ENCODE measurements at places on chromosomes 6 and 20.

GRCh38 chr6:91042656-91043055 lies 455.8 kb upstream of the MAP3K7 start:
- H3K36me3 ChIP-seq = no peaks in the 10 kb centered on the region
- no peak overlapping the region for H3K27ac ChIP-seq
- H3K4me1 ChIP-seq = no peaks in the 10 kb centered on the region
- H3K27me3 ChIP-seq = no peaks in the 10 kb centered on the region
- H3K4me3 ChIP-seq = no peak overlapping the region

- H3K4me1 ChIP-seq = peaks cover 11% of the 10 kb centered on the region
- no peaks in the 10 kb centered on the region for H3K36me3 ChIP-seq
- H3K27ac ChIP-seq = no peak overlapping the region
- no peak for DNase-seq
Observed at GRCh38 chr6:35485402-35485877, 11.4 kb downstream of the TEAD3 start.

DNA sequence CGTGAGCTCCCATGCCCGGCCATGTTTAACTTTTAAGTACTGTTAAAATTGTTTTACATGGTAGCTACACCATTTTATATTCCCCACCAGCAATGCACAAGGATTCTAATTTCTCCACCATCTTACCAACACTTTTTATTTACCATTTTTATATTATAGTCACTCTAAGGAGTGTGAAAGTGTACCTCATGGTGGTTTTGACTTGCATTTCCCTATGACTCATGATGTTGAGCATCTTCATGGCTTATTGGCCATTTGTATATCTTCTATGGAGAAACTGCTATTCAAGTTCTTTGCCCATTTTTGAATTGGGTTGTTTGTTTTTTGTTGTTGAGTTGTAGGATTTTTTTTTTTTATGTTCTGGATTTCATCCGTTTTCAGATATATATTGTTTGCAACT lies 15.6 kb upstream of the BPHL start:
- H3K36me3 ChIP-seq = peaks cover 18% of the 10 kb centered on the region
- no peak overlapping the region for H3K4me3 ChIP-seq
- H3K4me1 ChIP-seq = peaks cover 6% of the 10 kb centered on the region
- no peak overlapping the region for H3K27ac ChIP-seq
- H3K27me3 ChIP-seq = no peaks in the 10 kb centered on the region
- no peak for DNase-seq

GRCh38 chr20:12327205-12327604 lies 409.5 kb downstream of the BTBD3 start:
- no peaks in the 10 kb centered on the region for H3K4me1 ChIP-seq
- DNase-seq = no peak
- H3K36me3 ChIP-seq = no peaks in the 10 kb centered on the region
- no peak overlapping the region for H3K27ac ChIP-seq
- H3K27me3 ChIP-seq = no peaks in the 10 kb centered on the region

DNA sequence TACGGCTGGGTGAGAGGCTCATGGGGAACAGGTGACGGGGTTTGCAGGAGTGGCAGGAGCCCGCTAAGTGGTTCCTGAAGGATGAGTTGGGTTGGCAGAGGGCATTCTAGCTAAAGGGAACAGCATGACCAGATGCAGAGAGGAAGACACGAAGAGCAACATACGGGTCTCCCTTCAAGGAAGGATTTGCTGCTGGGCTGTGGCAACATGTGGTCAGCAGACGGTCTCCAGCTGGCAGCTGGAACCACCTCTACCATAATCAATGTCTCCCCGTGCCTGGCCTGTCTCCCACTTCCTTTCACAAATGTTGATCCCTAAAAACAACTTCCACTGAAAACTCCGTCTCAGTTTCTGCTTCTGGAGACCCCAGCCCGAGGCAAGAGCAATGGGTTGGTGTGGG lies 80.6 kb upstream of the SULF2 start:
- peaks cover 2% of the 10 kb centered on the region for H3K36me3 ChIP-seq
- H3K27ac ChIP-seq = no peak overlapping the region
- H3K4me3 ChIP-seq = no peak overlapping the region
- H3K4me1 ChIP-seq = no peaks in the 10 kb centered on the region

DNA sequence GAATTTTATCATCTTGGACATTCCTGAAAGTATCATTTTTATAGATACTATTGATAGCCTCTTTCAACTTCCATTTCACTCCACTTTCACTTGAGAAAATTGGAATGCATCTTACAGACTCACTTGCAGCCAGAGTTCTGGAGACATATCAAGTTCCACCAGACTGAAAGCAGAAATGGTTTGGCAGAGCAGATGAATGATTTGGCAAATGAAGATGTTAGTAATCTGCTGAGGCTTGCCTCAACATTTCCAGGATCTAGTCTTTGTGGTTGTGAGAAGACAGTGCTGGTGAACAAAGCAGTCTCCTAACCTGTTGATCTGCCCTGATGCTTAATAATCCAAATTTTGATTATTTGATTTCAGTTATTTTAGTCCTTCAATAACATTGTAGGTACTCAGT lies 202.6 kb downstream of the TRDN start:
- no peaks in the 10 kb centered on the region for H3K27me3 ChIP-seq
- DNase-seq = no peak
- H3K36me3 ChIP-seq = no peaks in the 10 kb centered on the region
- no peak overlapping the region for H3K27ac ChIP-seq

GRCh38 chr6:106966671-106967640 lies 7.6 kb downstream of the CD24 start:
- H3K36me3 ChIP-seq = no peaks in the 10 kb centered on the region
- peaks cover 49% of the 10 kb centered on the region for H3K27me3 ChIP-seq
- no peak for DNase-seq
- H3K4me3 ChIP-seq = no peak overlapping the region
- H3K4me1 ChIP-seq = no peaks in the 10 kb centered on the region
- no peak overlapping the region for H3K27ac ChIP-seq

DNA sequence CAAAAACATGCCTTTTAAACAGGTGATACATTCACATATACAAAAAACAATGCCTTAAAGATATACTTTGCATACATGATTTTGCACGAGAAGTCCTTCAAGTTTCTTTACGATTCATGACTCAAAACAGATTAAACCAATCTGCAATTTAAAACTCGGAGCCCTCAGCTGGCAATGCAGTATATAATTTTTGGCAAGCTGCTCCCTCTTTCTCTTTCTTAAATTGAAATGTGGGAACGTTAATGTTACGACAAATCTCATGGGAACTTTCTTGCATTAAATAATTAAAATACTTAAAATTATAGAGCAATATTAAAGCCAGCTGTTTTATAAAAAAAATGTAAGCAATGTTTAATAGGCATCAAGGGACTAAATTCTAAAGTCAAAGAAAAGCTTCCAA lies 334.6 kb downstream of the ESR1 start:
- no peak overlapping the region for H3K4me3 ChIP-seq
- no peak for DNase-seq
- no peak overlapping the region for H3K27ac ChIP-seq
- peaks cover 6% of the 10 kb centered on the region for H3K4me1 ChIP-seq
- peaks cover 9% of the 10 kb centered on the region for H3K36me3 ChIP-seq
- no peaks in the 10 kb centered on the region for H3K27me3 ChIP-seq

- peaks cover 2% of the 10 kb centered on the region for H3K4me1 ChIP-seq
- no peak for DNase-seq
- no peak overlapping the region for H3K4me3 ChIP-seq
- peaks cover 23% of the 10 kb centered on the region for H3K27me3 ChIP-seq
Observed at GRCh38 chr20:2179233-2179580, 77.6 kb downstream of the STK35 start.

DNA sequence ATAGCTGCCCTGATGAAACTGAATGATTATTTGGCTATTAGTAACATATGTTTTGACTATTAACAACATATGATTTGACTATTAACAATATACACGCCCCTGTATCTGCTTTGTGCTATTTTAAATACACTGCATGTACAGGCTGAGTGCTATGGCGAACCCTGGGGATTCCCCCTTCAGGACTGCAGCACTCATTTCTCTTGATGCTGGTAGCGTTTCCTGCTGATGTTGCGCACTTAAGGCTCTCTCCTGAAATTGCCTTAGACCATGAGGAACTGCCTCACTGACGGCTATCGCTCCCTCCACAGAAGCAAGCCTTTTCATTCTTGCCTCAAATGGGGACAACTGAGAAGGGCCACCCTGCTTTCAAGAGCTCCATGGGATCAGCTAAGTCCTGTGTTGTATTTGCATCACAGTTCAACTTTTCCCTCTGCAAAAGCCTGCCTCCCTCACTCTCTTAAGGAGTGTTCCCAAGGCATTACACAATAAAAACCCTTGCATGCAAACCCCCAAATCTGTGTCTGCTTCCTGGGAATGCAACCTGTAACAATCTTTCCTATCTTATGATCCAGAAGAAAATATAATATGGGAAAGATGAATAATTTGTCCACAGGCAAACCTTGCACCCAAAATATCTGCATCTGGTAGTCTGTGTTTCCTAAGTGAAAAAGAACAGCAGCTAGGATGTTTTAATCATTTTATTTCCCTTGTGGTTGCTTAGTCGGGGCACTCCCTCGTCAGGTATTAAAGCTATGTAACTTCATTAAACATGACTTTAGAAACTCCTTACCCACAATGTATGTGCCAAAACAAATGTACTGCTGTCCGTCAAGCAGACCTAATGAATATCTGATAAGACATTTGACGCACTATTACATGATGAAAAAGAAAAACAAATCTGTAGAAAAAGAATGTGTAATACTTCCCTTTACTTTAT lies 456.4 kb downstream of the COL12A1 start:
- DNase-seq = no peak
- H3K27me3 ChIP-seq = no peaks in the 10 kb centered on the region
- no peak overlapping the region for H3K27ac ChIP-seq
- H3K4me1 ChIP-seq = no peaks in the 10 kb centered on the region
- no peaks in the 10 kb centered on the region for H3K36me3 ChIP-seq

DNA sequence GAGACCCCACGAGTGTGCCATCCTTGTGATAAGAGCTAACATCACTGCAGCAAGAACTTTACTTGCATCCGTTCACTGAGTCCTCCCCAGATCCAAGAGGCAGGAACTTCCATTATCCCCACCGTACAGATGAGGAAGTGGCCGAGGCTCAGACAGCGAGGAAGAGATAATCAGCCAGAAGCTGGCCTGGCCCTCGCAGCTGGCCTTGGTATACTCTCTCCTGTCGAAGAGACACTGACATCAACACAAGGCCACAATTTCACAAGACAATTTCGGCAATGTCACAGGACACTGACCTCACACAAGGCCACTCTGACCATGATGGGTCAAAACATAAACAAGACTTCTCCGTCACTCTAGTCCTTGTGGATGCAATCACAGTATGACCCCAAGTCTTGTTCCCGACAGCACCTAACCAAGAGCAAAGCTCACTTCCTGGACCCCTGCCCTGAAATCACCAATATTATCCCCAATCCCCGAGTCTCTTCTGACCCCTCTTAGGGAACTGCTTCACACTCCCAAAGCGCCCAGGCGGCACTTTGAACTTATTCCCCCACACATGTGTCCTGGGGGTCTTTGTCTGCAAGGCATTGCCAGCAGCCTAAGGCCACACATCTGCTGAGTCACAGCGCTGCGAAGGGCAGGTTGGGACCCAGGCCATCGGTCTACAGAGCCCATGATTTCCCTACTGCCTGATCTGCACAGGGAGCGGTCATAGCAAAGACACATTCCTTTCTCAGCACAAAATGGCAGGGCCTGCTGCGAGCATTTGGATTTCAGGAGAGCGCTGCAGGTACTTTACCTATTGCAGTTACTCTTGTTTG lies 14.8 kb upstream of the VAPB start:
- peak overlapping the region; percentile 6 for H3K27ac ChIP-seq
- peaks cover 2% of the 10 kb centered on the region for H3K4me1 ChIP-seq
- no peaks in the 10 kb centered on the region for H3K36me3 ChIP-seq
- peaks cover 31% of the 10 kb centered on the region for H3K27me3 ChIP-seq
- H3K4me3 ChIP-seq = no peak overlapping the region

- DNase-seq = no peak
- no peaks in the 10 kb centered on the region for H3K27me3 ChIP-seq
- H3K27ac ChIP-seq = peak overlapping the region; percentile 21
- H3K4me3 ChIP-seq = no peak overlapping the region
- H3K36me3 ChIP-seq = peaks cover 7% of the 10 kb centered on the region
Observed at GRCh38 chr20:3563548-3564177, 92.8 kb downstream of the ATRN start.

- no peaks in the 10 kb centered on the region for H3K36me3 ChIP-seq
- no peak overlapping the region for H3K4me3 ChIP-seq
- H3K27me3 ChIP-seq = peaks cover 30% of the 10 kb centered on the region
- peaks cover 2% of the 10 kb centered on the region for H3K4me1 ChIP-seq
Observed at GRCh38 chr6:112349636-112349934, 2.5 kb downstream of the RFPL4B start.

DNA sequence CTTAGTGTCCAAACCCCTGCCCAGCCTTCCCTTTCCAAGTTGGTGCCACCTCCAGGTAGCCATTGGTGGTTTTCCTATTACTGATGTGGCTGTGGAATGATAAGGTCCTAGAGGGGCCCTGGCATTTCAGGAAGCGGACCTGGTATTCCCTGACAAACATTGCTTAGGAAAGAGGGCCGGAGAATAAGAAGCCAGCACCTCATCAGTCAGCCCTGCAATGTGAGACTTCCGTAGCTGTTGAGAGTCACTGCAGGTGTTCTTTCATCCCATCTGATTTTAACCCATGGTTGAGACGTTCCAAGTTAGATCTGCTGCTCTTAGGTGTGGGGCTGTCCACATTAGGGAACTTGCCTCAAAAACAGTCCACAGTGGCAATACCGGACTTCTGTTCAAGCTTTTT lies 14.8 kb upstream of the NPEPL1 start:
- no peak overlapping the region for H3K27ac ChIP-seq
- peaks cover 2% of the 10 kb centered on the region for H3K4me1 ChIP-seq
- no peak for DNase-seq

DNA sequence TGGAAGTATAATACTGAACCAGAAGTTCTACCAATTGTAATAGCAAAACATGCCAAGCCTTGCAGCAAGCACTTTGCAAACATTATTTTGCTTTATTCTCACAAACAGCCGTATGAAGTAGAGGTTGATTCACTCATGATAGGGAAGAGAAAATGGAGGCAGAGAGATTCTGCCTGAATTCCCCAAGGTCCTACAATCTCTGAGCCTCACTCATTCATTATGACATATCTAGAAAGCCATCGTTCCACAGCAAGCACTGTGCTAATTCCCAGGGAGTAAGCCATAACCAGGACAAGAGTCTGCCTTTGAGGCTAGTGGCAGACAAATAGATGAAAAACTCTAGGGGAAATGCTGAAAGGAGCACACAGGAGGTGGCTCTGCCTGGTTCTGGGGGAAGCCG lies 288.0 kb downstream of the TSHZ2 start:
- peaks cover 4% of the 10 kb centered on the region for H3K36me3 ChIP-seq
- peaks cover 8% of the 10 kb centered on the region for H3K4me1 ChIP-seq
- H3K27me3 ChIP-seq = peaks cover 9% of the 10 kb centered on the region
- H3K4me3 ChIP-seq = no peak overlapping the region
- DNase-seq = no peak
